AG04450 (cell line): ENCODE measurements at places on chromosomes 13 and 19. TPM values are rescaled to one million over a fixed set of nuclear protein-coding genes. Genes with fewer than 3 reads are reported as not detected.

ZSWIM9 gene
- 0.66 and 0.83 TPM in 2 replicates for polyA plus RNA-seq

SIGLECL1 gene
- not detected in 2 replicates for polyA plus RNA-seq

ZNF345 gene
- 2.3 and 2.6 TPM in 2 replicates for polyA plus RNA-seq

CIC gene
- polyA plus RNA-seq, result 2.9 and 4.2 TPM in 2 replicates

S1PR4 gene
- not detected in 2 replicates for polyA plus RNA-seq

PRODH2 gene
- polyA plus RNA-seq, result not detected in 2 replicates

ZNF285 gene
- polyA plus RNA-seq, result 3.2 and 4.4 TPM in 2 replicates

PLPPR3 gene
- polyA plus RNA-seq, result 1.3 and 2.2 TPM in 2 replicates

GRCh38 chr19:41641879-41642485 lies 15.1 kb upstream of the CEACAM4 start:
- peak; percentile 6 for DNase-seq

DNA sequence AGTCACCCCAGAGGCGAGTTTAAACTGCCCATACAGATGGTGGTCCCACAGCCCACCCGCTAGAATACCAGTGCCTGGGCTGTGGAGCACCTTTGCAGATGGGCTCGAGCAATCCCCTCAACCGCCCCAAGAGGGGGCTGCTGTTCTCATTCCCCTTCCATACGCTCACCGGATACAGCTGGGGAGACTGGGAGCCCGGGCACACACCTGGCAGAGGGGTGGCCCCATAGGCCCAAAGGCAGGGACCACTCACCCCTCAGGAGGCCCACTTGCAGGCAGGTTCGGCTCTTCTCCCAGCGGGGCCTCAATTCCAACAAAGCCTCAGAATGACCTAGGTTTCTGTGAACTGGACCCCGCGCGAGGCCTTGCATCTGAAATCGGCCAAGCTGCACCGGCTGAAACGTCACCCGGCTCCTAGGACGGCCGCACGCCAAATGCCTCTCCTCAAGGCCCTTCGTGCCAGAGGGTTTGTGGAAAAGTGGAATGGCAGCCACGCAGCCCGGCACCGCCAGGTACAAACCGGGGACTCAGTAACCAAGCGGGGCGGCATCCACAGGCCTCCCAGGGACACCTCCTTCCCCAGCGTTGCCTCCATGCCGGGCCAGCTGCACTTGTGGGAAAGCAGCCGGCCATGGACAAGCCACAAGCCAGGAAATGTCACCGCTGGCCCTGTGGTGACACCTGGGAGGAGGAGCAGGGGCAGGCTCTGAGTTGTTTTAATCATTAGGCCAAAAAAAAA lies 18.7 kb downstream of the MLLT1 start:
- no peak for DNase-seq

DNA sequence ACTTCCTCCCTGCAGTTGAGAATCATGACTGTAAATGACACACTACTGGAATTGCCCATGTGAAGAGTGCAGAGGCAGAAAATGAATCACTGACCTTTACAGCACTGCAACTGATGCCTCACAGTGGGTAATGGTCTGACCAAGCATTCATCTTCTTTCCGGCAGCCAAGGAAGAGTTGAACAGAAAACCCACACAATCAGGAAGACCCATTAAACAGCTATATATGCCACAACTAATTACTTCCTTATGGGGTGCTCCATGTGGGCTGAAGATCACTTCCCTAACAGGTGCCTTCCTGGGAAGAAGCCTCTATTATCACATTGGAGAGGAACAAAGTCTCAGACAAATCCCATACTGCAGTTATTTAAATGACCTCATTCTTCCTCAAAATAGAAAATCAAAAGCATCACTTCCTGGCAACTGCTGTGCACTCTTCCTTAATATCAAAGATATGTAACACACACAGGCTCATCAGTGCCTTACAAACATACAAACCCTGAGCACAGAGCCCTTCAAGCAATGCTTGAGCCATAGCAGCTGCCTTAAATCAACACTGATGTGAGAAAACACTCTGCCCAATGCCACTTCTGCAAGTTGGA lies 45.8 kb downstream of the RUBCNL start:
- peak; percentile 6 for DNase-seq

DNA sequence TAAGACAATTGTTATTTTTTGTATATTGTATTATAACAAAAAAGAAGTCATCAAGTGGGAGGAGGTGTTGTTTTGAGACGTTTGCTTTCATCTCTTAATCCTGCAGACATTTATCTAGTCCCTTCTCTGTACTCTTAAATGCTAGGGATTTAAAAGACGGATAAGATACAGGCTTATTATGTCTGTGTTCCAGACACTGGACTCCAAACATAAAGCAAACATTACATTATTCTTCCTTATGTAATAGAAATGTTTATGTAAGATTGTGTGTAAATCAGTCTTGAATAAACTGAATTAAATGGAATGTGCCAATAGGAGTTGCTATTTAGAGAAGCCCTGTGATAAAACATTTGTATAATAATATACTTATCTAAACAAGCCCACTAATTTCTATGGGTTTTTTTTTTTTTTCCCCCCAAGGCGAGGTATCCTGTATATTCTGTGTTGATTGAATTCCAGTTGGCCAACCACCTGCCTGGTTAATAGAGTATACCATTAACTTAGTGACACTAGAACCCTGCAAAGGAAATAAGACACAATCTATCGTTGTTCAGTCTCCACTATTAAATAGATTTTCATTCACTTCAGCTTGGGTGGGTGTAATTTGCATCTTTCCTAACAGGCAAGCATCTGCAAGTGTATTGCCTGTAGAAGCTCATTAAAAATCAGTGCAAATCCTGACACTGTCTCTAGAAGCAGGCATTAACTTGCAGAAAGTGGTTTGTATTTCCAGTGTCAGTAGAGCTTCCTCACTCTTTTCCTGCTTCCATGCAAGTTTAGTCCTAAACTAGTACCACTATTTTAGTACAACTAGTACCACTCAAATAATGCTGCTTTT lies 69.0 kb downstream of the LRCH1 start:
- no peak for DNase-seq

GRCh38 chr13:53405616-53406015 lies 377.0 kb downstream of the OLFM4 start:
- DNase-seq, result no peak

GRCh38 chr19:42176990-42177685 lies 40.3 kb downstream of the DEDD2 start:
- DNase-seq, result peak; percentile 32

- peak; percentile 74 for DNase-seq
These were observed 4.1 kb upstream of the CNOT3 start for GRCh38 chr19:54133312-54133956.

- peak; percentile 43 for DNase-seq
These were observed 9.1 kb upstream of the LHFPL6 start for GRCh38 chr13:39612023-39612637.

DNA sequence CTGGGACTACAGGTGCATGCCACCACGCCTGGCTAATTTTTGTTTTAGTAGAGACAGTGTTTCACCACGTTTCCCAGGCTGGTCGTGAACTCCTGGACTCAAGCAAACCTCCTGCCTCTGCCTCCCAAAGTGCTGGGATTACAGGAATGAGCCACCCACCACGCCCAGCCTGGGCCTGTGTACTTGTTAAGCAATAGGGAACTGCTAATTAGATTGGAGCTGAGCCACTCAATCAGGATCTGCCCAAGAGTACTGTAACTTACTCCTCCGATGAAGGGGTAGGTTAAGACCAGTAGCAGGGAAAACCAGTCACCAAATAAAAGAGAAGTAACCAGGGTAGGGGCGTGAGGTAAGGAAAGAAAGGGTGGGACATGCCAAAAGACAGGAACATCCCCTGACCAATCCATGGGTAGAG lies 2.3 kb downstream of the DDX39A start:
- DNase-seq, result no peak

DNA sequence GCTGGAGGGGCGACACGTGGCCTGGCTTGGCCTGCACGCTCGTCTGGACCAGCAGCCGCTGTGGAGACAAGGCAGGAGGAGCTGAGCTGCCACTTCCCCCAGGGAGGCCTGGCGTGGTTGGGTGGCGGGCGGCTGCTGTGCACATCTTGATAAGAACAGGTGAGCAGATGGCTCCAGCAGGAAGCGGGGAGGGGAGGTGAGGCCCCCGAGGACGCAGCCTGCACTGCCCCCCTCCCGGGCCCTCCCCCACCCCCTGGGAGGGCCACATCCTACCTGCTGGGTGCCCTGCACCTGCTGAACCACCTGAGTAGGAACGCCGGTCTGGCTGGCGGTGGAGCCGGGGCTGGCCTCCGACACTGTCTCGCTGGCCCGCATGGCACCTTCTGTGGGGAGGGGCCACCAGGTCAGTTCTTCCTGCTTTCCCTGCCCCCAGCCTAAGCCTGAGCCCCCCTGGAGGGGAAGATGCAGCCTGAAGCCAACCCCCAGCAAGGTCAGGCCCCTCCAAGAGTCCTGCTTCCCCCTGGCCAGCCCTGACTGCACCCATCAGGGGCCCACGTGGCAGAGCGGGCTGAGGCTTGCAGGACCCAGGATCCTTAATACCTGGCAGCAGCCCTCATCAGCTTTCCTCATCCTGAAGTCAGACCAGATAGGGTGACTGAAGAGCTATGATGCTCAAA lies 22.8 kb downstream of the RFX1 start:
- DNase-seq, result no peak

- no peak for DNase-seq
These were observed 11.7 kb downstream of the ATP7B start for GRCh38 chr13:51999510-51999911.

GRCh38 chr13:42280537-42280936 lies 8.6 kb downstream of the AKAP11 start:
- no peak for DNase-seq

GRCh38 chr19:16360738-16361137 lies 36.1 kb downstream of the KLF2 start:
- no peak for DNase-seq

DNA sequence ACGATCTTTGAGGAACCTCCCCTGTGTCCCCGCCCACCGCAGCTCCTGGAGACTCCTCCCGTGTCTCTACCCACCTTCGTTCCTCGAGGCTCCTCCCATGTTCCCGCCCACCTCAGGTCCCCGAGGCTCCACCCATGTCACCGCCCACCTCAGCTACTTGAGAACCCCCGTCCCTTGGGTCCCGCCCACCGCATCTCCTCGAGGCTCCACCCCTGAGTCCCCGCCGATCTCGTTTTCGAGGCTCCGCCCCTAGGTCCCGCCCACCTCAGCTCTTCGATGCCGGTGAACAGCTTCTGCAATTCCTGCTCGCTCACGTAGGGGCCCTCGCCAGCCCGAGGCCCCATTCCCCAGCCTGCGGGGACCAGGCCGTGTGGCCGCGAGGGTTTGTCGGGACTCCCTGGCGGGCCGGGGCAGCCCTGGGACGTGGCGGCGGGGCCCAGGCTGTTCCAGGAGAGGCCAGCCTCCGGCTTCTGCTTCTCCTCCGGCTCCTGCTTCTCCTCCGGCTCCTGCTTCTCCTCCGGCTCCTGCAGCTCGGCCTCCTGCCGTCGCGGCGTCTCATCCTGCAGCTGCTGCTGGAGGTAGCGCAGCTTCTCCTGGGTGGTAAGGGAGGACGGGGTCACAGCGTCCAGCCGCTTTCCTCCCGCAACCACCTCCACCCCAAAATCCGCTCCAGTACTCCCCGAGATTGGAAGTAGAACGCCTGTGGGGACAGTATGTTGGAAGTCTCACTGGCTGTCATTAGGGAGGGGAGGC lies 16.7 kb downstream of the TSKS start:
- DNase-seq, result no peak

DNA sequence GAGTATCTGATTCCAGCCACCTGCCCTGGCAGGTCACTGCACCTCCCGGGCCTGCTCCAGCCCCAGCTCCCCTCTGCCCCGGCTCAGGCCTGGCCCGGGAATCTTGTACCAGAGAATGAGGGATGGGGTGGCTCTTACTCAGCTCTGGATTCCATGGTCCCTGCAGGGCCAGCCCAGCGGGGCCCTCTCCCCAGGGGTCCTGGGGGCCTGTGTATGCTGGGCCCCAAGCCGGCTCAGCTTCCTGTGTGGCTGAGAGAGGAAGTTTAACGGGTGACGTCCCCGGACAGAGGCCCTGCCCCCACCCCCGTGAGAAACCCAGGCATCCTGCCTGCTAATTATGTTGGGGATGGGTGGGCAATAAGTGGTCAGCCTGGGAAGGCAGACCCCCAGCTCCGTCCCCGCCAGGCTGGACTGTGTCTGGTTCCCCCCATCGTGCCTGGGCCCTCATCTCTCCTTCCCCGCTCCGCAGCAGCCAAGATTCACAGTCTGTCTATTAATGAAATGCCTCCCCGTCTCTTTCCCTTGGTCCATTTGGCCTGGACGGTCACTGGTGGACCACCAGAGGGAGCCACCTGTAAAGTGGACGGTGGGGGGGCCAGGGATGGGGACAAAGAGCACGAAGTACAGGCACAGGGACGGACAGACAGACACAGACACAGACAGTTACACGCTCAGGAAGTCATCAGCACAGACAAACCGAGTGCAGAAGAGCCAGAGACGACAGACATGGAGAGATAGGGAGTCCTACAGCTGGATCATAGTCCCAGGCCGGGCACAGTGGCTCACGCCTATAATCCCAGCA lies at the start of gene DENND1C:
TSS of gene DENND1C (minus strand) at position 247 of the 802 bp plus-strand sequence. CDS start at position 155, 92 bp downstream.
- DNase-seq, result no peak

- DNase-seq, result peak; percentile 92
These were observed 51.6 kb upstream of the UBL3 start for GRCh38 chr13:29901710-29902631.

DNA sequence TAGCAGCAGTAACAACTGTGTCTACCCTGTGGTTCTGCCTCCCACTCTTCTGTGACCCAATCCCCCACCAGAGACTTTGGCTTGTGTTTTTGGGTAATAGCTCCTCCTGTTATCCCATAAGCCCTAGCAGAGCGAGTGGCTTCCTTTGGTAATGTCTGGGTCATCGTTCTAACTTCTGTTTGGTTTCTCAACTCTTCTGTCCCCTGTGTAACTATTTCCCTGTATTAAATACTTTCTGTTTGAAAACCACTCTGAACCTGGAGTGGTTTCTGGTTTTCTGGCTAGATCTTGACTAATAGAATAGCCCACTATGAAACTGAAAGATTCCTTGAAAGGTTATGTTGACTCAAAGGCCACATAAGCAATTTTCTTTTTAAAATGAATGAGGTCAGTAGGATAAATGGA lies 350.0 kb downstream of the DCT start:
- DNase-seq, result no peak

- DNase-seq, result no peak
These were observed 87.4 kb downstream of the SLC15A1 start for GRCh38 chr13:98664924-98665637.

GRCh38 chr13:43484432-43485225 lies 302.1 kb downstream of the ENOX1 start:
- no peak for DNase-seq

DNA sequence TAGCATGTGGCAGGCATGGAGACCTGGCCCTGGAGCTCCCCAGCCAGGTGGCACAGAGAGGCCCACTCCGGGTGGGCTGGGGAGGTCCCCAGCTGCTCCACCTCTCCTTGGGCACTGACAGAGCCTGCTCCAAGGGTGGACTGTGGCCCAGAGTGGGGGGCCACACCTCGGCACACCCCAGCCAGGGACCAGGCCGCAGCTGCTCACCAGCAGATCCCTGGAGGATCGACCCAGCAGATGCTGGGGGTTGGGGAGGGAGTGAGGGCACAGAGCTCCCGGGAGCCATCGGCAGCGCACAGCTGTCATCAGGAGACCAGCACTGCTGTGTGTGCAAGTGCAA lies 72.0 kb upstream of the KCTD15 start:
- no peak for DNase-seq

DNA sequence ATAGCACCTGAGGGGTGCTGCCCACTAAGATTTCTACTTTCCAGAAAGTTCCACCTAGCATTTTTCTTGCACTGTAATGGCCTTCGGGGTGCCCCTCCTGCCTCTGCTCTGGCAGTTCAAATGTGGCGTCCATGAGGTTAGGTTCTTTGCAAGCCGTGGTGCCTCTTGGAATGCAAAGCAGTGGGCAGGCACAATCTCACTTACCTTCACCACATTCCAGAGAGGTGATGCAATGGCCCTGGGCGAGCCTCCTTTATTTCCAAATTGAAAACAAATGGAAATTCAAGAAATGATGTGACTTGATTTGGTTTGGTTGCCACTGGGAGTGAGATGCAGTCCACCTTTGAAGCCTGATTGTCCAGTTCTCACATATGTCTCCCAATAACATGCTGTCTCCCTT lies 46.9 kb downstream of the FGF9 start:
- DNase-seq, result no peak
